ENCODE measurements at places on chromosomes 3 and 15. TPM values are rescaled to one million over a fixed set of nuclear protein-coding genes. Genes with fewer than 3 reads are reported as not detected.

DNA sequence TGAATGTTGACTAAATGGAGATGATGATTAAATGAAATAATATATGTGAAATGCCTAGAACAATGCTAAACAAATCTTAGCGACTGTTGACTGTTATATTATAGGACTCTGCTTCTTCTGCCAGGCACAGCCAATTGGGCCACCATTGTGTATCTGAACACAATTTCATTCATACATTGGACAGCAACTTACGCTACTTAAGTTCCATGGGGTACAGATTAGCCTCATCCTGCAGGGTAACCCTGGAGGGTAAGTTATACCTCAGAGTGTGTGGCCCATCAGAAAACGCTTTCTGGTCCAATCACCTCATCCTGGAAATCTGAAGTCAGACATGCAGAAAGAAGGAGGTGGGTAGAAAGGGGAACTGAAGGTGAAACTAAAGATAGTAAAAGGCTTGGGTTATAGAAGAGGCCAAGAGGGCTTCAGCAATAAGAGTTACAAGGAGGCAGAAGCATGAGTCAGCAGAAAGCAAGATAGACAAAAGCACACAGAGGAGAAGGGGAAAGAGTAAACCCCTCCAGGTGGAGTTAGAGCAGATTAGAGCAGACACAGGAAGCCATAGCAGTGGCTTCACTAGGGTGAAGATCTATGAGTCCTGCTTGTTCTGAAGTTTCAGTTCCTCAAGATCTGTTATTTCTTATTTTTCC lies 119.3 kb upstream of the SLC24A5 start:
- no peak for DNase-seq
- no peaks in the 10 kb centered on the region for H3K36me3 ChIP-seq
- H3K27me3 ChIP-seq: peaks cover 2% of the 10 kb centered on the region
- no peaks in the 10 kb centered on the region for H3K4me1 ChIP-seq

DNA sequence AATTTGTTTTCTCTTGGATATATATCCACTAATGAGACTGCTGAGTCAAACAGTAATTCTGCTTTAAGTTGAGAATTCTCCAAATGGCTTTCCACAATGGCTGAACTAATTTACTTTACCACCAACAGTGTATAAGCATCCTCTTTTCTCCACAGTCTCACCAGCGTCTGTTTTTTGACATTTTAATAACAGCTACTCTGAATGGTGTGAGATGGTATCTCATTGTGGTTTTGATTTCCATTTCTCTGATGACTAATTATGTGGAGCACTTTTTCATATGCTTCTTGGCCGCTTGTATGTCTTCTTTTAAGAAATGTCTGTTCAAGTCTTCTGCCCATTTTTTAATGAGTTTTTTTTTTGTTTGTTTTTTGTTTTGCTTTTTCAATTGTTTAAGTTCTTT lies 206.2 kb downstream of the CTNNB1 start:
- H3K36me3 ChIP-seq: no peaks in the 10 kb centered on the region
- no peak overlapping the region for H3K27ac ChIP-seq
- no peaks in the 10 kb centered on the region for H3K4me1 ChIP-seq

GRCh38 chr3:10619989-10620832 lies 114.8 kb upstream of the ATP2B2 start:
- H3K4me1 ChIP-seq: no peaks in the 10 kb centered on the region
- peaks cover 9% of the 10 kb centered on the region for H3K27me3 ChIP-seq
- H3K4me3 ChIP-seq: no peak overlapping the region

DNA sequence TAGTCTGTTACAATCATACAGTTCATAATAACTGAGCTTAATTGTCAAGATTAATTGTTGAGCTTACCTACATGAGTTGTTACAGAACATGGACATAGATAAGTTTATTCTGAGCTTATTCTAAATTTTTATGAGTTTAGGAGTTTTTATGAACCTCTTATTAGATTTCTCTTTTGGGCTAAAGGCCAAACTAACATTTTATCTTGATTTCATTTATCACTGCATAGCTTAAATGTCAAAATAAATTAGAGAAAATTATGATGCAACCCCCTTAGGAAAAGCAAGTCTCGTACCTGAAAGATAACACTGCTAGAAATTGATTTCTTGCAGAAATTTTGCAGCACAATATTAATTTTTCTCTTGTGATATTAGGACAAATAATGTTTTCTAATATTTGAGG lies 54.5 kb downstream of the CNTN6 start:
- H3K27ac ChIP-seq: no peak overlapping the region
- no peaks in the 10 kb centered on the region for H3K36me3 ChIP-seq
- H3K4me1 ChIP-seq: no peaks in the 10 kb centered on the region
- no peak for DNase-seq
- no peaks in the 10 kb centered on the region for H3K27me3 ChIP-seq
- no peak overlapping the region for H3K4me3 ChIP-seq

- no peak overlapping the region for H3K4me3 ChIP-seq
- H3K36me3 ChIP-seq: no peaks in the 10 kb centered on the region
- H3K4me1 ChIP-seq: 0 out of 2 replicates have a peak, but pooled peaks cover 2% of the 10 kb centered on the region
- DNase-seq: no peak
- H3K27me3 ChIP-seq: no peaks in the 10 kb centered on the region
- H3K27ac ChIP-seq: no peak overlapping the region
These were observed 39.8 kb upstream of the TRA2B start for GRCh38 chr3:185977679-185978040.

DNA sequence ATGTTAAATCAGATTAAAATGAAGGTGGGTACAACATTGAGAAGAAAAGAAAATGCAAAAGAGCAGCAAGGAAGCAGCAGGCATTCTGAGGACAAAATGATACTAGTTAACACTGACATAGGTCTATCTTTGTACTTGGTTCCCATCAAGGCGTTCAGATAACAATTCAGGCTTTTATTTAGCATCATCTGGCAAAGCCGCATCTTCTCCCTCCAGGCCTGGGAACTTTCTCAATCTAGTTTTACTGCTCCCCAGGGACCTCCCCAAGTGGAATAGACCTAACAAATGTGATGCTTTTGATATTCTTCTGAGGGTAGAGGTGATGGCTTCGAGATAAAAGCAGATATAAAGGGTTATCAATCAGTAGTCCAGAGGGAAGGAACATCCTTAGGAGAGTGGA lies 130.6 kb downstream of the C3orf38 start:
- no peak for DNase-seq
- H3K27me3 ChIP-seq: no peaks in the 10 kb centered on the region
- H3K4me3 ChIP-seq: no peak overlapping the region
- no peaks in the 10 kb centered on the region for H3K4me1 ChIP-seq
- no peak overlapping the region for H3K27ac ChIP-seq
- H3K36me3 ChIP-seq: no peaks in the 10 kb centered on the region

- H3K4me1 ChIP-seq: no peaks in the 10 kb centered on the region
- no peak overlapping the region for H3K4me3 ChIP-seq
- H3K27me3 ChIP-seq: no peaks in the 10 kb centered on the region
- no peaks in the 10 kb centered on the region for H3K36me3 ChIP-seq
- no peak for DNase-seq
These were observed 99.9 kb downstream of the SRGAP3 start for GRCh38 chr3:9149566-9149965.

GRCh38 chr3:54870423-54870822 lies 57.4 kb downstream of the LRTM1 start:
- H3K27me3 ChIP-seq: no peaks in the 10 kb centered on the region
- H3K36me3 ChIP-seq: no peaks in the 10 kb centered on the region
- H3K4me3 ChIP-seq: no peak overlapping the region
- peak overlapping the region; percentile 70 for H3K27ac ChIP-seq
- peaks cover 3% of the 10 kb centered on the region for H3K4me1 ChIP-seq
- peak; percentile 97 for DNase-seq

GRCh38 chr15:85354461-85354860 lies 25.9 kb upstream of the AKAP13 start:
- H3K27me3 ChIP-seq: no peaks in the 10 kb centered on the region
- H3K4me1 ChIP-seq: peaks cover 4% of the 10 kb centered on the region
- H3K27ac ChIP-seq: no peak overlapping the region
- no peak overlapping the region for H3K4me3 ChIP-seq
- no peaks in the 10 kb centered on the region for H3K36me3 ChIP-seq
- DNase-seq: peak; percentile 77

GRCh38 chr3:185059766-185060165 lies 93.1 kb downstream of the C3orf70 start:
- H3K27me3 ChIP-seq: no peaks in the 10 kb centered on the region
- H3K36me3 ChIP-seq: no peaks in the 10 kb centered on the region
- no peaks in the 10 kb centered on the region for H3K4me1 ChIP-seq

DNA sequence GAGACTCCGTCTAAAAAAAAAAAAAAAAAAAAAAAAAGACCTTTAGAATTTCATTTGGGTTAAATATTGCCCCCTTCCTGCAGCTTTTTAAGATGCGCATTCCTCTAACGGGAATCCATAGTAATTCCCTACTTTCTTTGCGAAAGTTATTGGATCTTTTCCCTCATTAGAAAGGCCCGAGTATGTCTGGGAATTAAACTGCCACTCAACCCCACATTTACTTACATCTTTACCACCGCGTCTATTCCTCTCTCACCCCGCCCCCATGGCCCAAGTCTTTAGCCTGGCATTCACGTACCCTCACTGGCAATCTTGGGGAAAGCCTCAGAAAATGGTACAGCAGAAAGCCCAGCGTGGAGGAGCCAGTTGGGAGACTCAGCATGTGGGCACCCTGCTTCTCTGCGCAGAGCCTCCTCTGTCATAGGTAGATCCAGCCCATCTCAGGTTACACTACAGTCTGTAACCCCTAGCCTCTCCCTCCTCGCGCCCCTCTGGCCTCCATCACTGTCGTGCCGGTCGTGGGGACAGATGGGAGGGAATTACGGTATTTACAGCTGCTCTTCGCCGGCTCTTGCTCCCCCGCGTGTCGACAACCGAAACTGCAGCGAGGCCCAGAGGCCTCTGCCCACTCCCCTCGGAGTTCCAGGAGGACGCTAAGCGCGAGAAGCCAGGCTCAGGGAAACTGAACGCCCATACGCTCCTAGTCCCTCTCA lies 6.4 kb upstream of the ANKDD1A start:
- peak overlapping the region; percentile 3 for H3K4me3 ChIP-seq
- DNase-seq: peak; percentile 60
- H3K27ac ChIP-seq: peak overlapping the region; percentile 2
- no peaks in the 10 kb centered on the region for H3K36me3 ChIP-seq
- no peaks in the 10 kb centered on the region for H3K27me3 ChIP-seq
- H3K4me1 ChIP-seq: peaks cover 3% of the 10 kb centered on the region

FMN1 gene
- polyA plus RNA-seq: 7.3 TPM

OTOL1 gene
- not detected for polyA plus RNA-seq

DUOXA2 gene
- not detected for polyA plus RNA-seq

GOLGA8S gene
- 0.03 TPM for polyA plus RNA-seq

CHRFAM7A gene
- not detected for polyA plus RNA-seq

TSPAN3 gene
- polyA plus RNA-seq: 221 TPM

ESYT3 gene
- polyA plus RNA-seq: 0.03 TPM
